ENCODE measurements at places on chromosomes 16 and 17.

- no peak for DNase-seq
Observed at GRCh38 chr17:57744195-57745170, 616 bp downstream of the CCDC182 start.

DNA sequence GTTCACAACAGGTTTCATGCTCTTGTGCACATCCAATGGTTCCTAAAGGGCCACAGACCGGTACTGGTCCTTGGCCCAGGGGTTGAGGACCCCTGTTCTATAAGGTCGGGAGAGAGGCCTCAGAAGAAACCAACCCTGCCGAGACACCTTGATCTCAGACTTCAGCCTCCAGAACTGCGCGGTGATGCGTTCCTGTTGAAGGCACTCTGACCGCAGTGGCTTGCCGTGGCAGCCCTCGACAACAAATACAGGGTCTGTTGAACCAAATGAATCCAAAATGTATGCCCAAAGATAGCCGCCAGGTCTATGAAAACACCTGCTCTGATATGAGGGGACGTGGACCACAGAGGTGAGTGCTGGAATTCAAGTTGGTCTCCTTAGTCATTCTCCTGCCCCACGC, 389.8 kb downstream of the SEC14L1 start:
- no peak for DNase-seq

DNA sequence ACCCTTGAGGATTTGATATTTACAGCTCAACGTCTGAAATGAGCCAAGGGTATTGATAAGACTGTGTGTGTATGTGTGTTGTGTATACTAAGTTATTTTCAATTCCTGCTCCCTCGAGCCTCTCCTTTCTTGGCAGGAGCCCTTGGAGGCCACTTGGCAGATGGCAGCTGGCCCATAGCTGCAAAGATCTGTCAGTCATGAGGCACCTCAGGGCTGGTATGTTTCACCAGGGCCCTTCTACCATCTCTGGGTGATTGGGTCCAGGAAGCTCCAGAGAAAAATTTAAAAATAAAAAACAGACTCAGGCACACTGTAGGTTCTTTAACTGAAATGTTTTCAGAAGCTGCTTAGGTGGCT, 355.7 kb downstream of the HAPSTR1 start:
- DNase-seq: no peak

- no peak for DNase-seq
Observed at GRCh38 chr17:71986886-71987285, 133.9 kb upstream of the SOX9 start.

GRCh38 chr17:79674506-79675412, 56.0 kb upstream of the ENPP7 start:
- no peak for DNase-seq

DNA sequence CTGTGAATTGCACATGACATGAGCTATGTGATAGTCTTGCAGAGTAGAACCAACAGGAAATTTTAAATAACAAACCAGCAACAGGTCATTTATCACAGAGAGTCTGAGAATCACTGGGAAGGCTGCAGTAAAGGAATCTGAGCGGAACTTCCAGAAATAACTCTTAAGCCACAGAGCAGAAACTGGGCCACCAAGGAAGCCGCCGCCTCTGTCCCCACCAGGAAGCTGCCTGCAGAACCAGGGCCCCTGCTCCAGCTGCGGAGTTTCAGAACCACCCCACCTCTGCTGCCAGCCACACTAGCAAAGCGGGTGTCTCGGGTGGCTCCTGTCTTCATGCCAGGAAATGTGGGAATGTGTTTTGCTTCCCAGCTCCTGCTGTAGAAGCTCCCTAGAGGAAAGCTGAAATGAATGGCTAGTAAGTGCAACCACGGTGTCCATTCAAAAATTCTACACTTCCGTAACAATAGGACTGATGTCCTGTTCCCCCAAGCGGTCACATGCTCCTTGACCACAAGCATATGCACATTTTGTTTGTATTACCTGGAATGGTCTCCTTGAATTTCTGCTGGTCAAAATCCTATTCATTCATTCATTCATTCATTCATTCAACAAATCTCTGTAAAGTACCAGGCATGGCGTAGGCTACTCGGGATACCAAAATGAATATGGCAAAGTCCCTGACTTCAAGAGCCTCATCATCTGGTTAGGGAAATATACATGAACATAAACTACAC, 7.7 kb upstream of the ITPRIPL2 start:
- no peak for DNase-seq

DNA sequence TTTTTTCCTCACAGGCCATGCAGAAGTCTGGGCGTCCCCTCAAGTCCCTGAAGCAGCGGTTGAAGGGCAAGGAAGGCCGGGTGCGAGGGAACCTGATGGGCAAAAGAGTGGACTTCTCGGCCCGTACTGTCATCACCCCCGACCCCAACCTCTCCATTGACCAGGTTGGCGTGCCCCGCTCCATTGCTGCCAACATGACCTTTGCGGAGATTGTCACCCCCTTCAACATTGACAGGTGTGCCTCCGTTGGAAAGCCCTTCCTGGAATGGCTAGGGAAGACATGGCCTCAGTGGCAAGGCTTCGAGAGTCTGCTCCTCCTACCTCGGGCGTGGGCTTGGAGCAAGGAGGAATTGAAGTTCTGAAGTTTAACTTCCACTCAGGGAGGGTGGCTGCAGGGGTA, 13.5 kb downstream of the POLR2A start:
- no peak for DNase-seq

DNA sequence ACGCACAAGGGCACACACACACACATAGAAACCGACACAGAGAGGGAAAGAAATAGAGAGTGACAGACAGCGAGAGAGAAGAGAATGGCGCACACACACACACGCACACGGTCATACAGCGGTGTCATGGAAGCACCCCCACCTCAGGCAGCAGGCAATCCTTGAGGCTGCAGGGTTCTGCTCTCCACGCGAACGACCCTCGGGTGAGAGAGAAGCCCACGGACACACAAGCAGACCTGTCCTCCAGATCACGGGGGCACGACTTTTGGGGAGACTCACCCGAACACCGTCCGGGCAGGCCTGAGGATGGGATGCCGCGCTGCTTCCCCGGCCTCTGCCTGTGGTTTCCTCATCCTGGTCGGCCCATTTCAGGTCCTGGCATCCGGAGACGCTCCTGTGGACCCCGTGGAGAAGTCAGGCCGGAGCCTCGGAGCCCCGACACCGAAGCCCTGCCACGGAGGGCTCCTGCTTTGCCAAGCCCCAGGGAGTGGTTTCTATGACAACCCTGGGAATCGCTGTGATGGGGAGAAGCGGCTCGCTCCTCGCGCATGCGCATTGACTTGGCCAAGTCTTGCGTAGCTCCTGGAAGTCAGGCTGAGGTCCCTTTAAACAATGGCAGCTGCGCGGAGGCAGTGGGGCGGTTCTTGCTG, 118.2 kb upstream of the KCNJ18 start:
- peak; percentile 8 for DNase-seq

- DNase-seq: no peak
Observed at GRCh38 chr16:56360117-56361008, 65.0 kb downstream of the AMFR start.

DNA sequence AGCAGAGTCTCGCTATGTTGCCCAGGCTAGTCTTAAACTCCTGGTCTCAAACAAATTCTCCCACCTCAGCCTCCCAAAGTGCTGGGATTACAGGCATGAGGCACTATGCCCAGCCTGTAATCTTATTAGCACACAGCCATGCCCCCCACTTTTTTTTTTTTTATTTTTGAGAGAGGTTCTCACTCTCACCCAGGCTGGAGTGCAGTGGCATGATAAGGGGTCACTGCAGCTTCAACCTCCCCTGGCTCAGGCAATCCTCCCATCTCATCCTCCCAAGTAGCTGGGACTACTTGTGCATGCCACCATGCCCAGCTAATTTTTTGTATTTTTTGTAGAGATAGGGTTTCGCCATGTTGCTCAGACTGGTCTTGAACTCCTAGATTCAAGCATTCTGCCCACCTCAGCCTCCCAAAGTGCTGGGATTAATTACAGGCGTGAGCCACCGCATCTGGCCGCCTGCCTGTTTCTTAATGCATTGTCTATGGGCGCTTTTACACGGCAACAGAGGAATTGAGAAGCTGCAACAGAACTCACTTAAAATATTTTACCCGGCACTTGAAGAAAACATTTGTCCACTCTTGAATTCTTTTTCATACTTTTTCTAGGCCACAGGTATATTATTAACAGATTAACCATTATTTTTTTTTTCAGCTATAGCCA, 8.8 kb upstream of the CEP20 start:
- no peak for DNase-seq

Measured in T-helper 9 cell (primary cell).